Activated naive CD4-positive, alpha-beta T cell treated with anti-CD3 and anti-CD28 coated beads, Interleukin-2, amount 10 ng/mL, durations not matched to agents 5 hours and 36 hours (primary cell): ENCODE measurements at places on chromosomes 1 and 21. TPM values are rescaled to one million over a fixed set of nuclear protein-coding genes. Genes with fewer than 3 reads are reported as not detected.

The LAX1 gene
- total RNA-seq, result 17.4 TPM

The KRTAP11-1 gene
- not detected for total RNA-seq

The LEFTY2 gene
- not detected for total RNA-seq

The EPS8L3 gene
- total RNA-seq, result not detected

The PLCH2 gene
- total RNA-seq, result 23.7 TPM

The ITLN1 gene
- total RNA-seq, result not detected

The CRYAA gene
- total RNA-seq, result not detected

The NTNG1 gene
- total RNA-seq, result not detected

The PLD5 gene
- not detected for total RNA-seq

The CRNN gene
- not detected for total RNA-seq

The ESRRG gene
- not detected for total RNA-seq

The THEMIS2 gene
- 52.3 TPM for total RNA-seq

The SLC1A7 gene
- total RNA-seq, result not detected

The KCNJ15 gene
- total RNA-seq, result 0.34 TPM

The PODN gene
- total RNA-seq, result not detected
